NCI-H187 (cell line): ENCODE measurements at places on chromosomes 12 and 14.

DNA sequence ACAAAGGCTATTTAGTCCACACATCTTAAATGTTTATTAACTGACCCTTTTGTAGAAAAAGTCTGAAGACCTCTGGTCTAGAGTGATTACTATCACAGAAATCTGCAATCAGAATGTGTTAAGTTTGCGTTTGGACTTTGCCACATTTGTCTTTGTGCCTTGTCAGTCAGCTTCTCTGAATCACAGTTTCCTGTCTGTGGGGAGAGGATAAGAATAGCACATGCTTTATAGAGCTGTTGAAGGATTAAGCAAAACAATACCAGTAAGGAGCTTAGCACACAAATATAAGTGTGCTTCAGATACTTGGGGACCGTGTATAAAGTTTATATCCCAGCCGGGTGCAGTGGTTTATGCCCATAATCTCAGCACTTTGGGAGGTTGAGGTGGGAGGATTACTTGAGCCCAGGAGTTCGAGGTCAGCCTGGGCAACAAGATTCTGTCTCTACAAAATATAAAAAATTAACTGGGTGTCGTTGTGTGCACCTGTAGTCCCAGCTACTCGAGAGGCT is 63.0 kb upstream of the BTG1 start:
- DNase-seq: no peak

DNA sequence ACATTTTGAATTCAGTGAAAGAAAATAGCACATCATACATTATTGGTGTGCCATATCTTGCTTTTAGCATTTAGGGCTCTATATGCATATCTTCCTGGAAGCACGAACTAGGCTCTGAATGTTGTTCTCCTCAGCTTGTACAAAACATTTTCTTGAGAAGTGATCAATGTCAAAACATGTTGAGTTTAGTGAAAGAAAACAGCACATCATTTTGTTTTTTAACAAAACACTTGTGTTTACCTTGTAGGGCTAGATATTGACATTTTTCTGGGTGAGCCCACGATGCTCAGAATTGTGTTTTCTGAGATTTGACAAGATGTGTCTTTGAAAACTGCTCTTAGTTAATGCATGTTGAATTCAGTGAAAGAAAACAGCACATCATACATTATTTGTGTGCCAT is 81.0 kb downstream of the ASCL4 start:
- DNase-seq: no peak

- no peak for DNase-seq
These were observed 170.1 kb upstream of the RTL1 start for GRCh38 chr14:101073598-101073965.

- no peak for DNase-seq
These were observed 31.2 kb downstream of the DAD1 start for GRCh38 chr14:22557846-22558220.

DNA sequence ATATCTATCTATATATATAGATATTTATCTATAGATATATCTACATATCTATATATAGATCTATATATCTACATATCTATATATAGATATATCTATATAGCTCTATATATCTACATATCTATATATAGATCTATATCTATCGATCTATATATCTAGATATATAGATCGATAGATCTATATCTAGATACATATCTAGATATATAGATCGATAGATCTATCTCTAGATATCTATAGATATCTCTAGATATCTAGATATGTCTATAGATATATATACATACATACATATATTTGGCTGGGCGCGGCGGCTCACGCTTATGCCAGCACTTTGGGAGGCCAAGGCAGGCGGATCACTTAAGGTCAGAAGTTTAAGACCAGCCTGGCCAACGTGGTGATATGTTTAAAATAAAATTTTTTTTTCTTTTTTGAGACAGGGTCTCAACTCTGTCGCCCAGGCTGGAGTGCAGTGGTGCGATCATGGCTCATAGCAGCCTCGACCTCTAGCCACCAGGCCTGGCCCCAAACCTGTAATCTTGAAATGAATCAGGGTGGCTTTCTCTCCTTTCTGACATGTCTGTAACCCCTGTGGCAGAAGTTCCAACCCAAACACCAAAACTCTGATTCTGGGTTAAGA is 18.1 kb downstream of the ARPC3 start:
- no peak for DNase-seq

DNA sequence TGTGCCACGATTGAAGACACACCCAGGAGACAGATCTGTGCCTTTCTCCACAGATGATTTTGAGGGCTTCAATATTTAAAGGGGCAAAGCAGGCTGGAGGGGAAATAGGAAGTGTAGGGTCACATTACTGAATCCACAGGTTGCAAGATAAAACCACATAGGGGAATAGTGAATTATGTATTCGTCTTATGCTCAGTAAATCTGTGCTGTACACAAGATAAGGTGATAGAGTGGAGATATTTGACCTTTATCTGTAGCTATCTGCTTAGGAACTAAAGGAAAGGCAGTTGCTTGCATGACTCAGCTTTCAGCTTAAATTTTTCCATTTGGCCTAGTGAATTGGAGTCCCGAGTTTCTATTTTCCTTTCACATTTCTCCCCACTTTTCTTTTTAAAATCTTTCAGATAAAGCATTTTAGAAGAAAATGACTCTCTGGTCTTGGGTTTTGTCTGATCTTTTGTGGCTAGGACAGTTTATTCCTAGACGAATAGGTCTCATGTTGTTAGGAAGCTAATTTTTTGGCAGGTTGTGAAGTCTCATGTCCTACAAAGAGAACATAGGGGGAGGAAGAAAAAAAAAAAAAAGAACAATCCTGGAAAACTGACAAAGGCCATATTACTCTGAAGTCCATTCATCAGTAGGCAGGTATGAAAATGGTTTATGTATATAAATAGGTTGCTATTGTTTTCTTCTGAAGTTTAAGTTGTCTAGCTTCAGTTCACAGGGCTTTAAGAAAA is 55.4 kb downstream of the FBXO33 start:
- no peak for DNase-seq

DNA sequence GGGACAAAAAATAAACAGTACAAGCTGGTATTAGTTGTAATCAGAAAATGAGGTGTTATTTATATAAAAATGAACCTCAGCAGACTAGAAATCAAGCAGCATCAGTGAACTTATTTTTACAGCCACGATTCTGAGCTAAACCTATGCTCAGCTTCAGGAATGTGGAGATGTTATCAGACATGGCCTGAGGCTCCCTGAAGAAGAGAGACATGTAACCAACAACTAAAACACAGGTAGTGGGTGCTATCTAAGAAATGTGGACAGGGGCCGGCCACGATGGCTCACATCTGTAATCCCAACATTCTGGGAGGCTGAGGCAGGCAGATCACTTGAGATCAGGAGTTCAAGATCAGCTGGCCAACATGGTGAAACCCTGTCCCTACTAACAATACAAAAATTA is 534.3 kb downstream of the VRK1 start:
- no peak for DNase-seq

GRCh38 chr12:49868952-49869815 is 26.3 kb upstream of the BCDIN3D start:
- DNase-seq: no peak

DNA sequence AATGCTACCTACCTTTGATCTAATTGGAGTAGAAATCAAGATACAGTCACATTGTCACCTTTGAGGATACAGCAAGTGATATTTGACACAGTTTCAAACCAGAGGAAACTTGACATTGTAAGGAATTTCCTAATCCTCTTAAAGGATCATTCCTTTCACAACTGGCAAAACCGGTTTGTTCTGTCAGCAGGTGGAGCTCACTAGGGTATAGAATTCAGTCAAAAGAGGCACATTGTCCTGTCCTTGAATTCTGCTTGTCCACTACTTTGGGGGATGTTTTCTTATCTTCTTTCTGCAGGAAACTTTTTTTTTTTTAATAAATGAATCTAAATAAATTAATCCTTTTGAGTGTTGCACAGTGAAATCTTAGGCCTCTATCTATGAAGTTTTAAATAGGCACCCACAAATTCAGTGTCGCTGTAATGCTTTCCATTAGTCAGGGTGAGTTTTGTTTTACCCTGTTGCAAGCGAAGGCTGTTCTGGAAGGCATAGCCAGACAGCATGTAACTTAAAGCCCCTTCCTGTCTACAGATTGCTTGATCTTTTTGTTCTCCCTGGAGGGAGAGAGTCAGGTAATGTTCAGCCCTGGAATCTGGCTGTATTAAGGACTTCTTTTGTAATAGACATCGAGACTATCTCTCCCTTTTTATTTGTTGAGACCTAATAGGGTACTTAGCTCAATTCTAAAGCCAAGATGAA is 285.0 kb upstream of the RGS6 start:
- DNase-seq: no peak

GRCh38 chr12:102481705-102482425 is 1.5 kb upstream of the IGF1 start:
- no peak for DNase-seq

GRCh38 chr12:55705782-55706402 is 1.8 kb downstream of the ITGA7 start:
- no peak for DNase-seq

DNA sequence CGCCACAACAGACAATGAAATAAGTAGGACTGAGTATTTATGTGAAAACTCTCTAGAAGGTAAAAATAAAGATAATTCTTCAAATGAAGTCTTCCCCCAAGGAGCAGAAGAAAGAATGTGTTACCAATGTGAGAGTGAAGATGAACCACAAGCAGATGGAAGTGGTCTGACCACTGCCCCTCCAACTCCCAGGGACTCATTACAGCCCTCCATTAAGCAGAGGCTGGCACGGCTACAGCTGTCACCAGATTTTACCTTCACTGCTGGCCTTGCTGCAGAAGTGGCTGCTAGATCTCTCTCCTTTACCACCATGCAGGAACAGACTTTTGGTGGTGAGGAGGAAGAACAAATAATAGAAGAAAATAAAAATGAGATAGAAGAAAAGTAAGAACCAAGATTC is 82.7 kb downstream of the VEZT start:
- no peak for DNase-seq

DNA sequence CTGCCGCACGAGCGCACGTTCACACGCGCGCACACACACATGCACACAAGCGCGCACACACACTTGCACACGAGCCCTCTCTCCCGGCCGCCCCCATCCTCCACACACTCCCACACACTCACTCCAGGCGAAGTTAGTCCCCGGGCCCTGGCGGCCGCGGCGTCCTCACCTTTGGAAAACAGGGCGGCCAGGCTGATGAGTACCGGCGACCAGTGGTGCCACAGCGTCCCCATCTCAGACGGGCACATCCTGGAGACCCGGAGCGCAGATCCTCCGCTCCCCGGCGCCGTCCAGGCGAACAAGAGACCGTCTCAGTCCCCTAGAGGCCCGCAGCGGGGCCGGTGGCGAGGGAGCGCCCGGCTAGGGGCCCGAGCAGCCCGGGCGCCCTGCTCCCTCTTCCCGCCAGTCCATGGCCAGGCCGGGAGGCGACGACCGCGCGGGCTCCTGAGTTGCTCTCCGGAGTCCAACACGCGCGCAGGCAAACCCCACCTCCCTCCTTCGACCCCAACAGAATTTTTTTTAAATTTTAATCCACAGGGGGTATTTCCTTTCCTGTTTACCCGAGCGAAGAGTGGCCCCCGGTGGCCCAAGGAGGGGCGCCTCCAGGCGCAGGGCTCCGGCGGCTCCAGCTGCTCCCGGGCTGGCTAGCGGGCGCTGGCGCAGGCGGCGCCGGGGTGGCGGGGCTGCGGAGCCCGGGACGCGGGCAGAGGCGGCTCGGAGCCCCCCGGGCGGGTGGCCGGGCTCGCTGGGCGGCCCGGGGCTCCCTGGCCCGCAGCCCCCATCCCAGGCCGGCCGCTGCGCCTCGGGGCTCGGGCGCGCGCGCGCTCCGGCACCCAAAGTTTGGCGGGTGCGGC is 506 bp downstream of the TMEM132D start:
- no peak for DNase-seq

GRCh38 chr12:57127726-57128518 is at the start of gene LRP1:
LRP1 (plus strand) TSS chr12:57128483; CDS start chr12:57128965, 482 bp downstream.
- peak; percentile 90 for DNase-seq

GRCh38 chr12:31832740-31833729 is 104.2 kb upstream of the AMN1 start:
- no peak for DNase-seq

DNA sequence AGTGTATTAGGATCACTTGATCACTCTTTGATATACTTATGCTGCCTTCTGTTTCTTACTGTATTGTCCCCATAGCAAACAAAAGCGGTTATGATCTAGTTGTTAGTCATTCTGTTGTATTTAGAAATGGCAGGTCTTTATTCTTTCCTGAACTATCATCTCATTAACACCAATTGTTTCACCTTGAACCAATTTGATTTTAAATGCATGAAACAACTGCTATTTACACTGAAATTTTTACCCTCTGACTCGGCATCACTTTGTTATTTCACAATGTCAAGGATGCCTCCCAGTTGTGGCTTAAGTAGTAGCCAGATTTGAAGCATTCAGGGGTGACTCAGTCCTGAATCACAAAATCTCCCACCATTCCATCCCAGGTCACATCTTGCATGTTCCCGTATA is 303.5 kb downstream of the EGLN3 start:
- no peak for DNase-seq

GRCh38 chr14:66610154-66610563 is 102.2 kb downstream of the GPHN start:
- no peak for DNase-seq

- DNase-seq: no peak
These were observed 163.4 kb downstream of the RAD51B start for GRCh38 chr14:67982711-67983608.

DNA sequence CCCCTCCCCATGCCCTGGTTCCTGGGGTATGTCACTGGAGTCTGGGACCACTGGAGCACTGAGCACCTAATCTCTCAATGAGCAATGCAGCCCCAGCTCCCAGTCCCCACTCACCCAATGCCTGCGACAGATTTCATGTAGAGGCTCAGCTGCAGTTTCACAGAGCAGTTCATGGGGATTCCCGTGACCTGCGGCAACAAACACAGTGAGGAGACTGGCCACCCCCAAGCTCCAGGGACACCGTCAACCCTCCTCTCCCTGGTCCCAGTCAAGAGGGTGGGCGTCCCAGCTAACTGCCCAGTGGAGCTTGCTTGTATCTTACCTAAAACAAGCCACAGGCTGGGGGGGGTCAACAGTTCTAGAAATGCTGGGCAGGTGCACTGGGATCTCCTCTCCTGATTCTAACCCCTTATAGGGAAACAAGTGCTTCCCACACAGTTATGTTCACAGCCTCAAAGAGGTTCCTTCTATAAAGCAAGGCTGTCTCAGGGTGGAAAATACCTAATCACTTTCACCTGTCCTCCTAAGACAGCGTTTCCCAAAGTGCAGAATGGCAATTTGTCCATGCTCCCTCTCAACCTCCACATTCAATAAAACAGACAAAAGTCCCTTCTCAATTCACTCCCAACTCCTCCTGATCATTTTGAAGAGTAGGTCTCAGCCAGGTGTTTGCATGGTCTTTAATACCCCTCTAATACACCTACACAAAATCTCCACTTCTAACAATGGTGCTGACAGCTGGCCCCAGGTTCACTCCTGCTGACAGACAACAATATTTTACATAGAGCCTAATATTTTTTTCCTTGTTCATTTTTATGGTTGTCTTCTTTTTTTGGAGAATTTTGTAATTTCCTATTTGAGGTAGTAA is 68.3 kb downstream of the SCARB1 start:
- no peak for DNase-seq

GRCh38 chr14:54669721-54670561 is 103.0 kb downstream of the SAMD4A start:
- DNase-seq: no peak

GRCh38 chr12:96241431-96241830 is 47.3 kb downstream of the ELK3 start:
- no peak for DNase-seq
